ENCODE measurements at places on chromosomes 11 and 22. TPM values are rescaled to one million over a fixed set of nuclear protein-coding genes. Genes with fewer than 3 reads are reported as not detected.

DNA sequence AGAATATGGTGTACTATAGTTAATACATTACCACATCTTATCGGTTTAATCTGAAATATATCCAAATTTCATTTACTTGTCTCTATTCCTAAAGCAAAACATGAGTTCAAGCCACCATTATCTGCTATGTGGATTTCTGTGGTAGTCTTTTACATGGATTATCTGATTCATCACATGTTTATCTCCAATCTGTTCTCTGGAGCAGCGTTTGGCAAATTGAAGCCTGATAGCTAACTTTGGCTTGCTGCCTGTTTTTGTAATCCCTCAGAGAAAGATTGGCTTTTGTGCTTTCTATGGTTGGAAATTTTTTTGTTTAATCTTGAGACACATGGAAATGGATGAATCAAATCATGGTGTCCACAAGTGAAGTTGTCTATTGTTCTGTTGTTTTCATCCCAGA, 274.3 kb downstream of the JRKL start:
- no peaks in the 10 kb centered on the region for H3K36me3 ChIP-seq
- H3K4me3 ChIP-seq: no peak overlapping the region
- no peaks in the 10 kb centered on the region for H3K4me1 ChIP-seq
- no peak for DNase-seq
- H3K27ac ChIP-seq: no peak overlapping the region

- no peak overlapping the region for H3K4me3 ChIP-seq
- no peaks in the 10 kb centered on the region for H3K4me1 ChIP-seq
- no peaks in the 10 kb centered on the region for H3K36me3 ChIP-seq
- H3K27me3 ChIP-seq: no peaks in the 10 kb centered on the region
- H3K27ac ChIP-seq: no peak overlapping the region
These were observed 1082.5 kb downstream of the BRD1 start for GRCh38 chr22:48744967-48745841.

The MS4A7 gene
- 41.8 TPM for total RNA-seq

GRCh38 chr11:78069465-78069864, 5.8 kb downstream of the THRSP start:
- DNase-seq: no peak
- H3K27ac ChIP-seq: no peak overlapping the region
- H3K27me3 ChIP-seq: no peaks in the 10 kb centered on the region
- H3K4me3 ChIP-seq: no peak overlapping the region
- peaks cover 21% of the 10 kb centered on the region for H3K36me3 ChIP-seq

GRCh38 chr11:64233913-64234586, at the start of gene VEGFB:
VEGFB (plus strand) TSS chr11:64234584; CDS start chr11:64234834, 250 bp downstream.
- H3K4me3 ChIP-seq: peak within 1 kb of the TSS; percentile 88
- H3K27me3 ChIP-seq: no peaks in the 10 kb centered on the region
- H3K36me3 ChIP-seq: peaks cover 11% of the 10 kb centered on the region
- H3K27ac ChIP-seq: peak within 1 kb of the TSS; percentile 85

- no peak overlapping the region for H3K4me3 ChIP-seq
- DNase-seq: no peak
- H3K27ac ChIP-seq: no peak overlapping the region
- H3K4me1 ChIP-seq: no peaks in the 10 kb centered on the region
- H3K27me3 ChIP-seq: no peaks in the 10 kb centered on the region
These were observed 36.7 kb downstream of the SHISAL1 start for GRCh38 chr22:44276041-44276440.

The CTSF gene
- total RNA-seq: 195 TPM

The ROM1 gene
- total RNA-seq: 11.4 TPM

The DDTL gene
- total RNA-seq: not detected

DNA sequence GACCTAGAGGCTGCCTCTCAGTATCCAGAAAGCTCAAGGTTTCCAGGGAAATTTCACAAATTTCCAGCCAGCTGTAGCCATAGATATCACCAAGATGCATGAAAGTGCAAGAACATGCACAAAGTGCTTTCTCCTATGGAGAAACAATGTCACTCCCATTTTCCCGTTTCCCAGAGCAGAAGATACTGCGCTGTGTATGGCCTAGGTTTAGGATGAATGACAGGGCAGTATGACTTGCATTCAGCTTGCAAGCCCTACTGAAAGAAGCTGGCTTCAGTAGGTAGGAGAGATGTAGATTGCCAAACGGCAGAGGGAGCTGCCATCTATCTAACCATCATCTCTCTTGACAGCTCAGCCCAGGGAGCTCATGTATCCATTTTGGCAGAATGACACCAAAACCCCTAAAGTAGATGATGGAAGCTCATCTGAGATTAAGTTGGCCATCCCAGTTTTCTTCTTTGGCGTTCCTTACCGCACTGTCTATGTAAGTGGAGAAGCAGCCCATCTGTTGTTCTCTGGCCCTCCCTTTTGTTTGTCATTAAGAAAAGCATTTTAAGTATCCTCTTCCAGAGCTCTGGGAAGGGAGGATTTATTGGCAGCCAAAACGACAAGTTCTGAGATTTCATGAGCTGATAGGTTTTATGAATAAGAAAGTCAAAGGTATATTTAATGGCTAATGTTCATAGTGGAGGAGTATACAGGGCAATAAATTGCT, 4.6 kb downstream of the TECTA start:
- H3K4me3 ChIP-seq: no peak overlapping the region
- no peaks in the 10 kb centered on the region for H3K36me3 ChIP-seq
- no peaks in the 10 kb centered on the region for H3K4me1 ChIP-seq

Measured in thoracic aorta (tissue), 2 donors.